ENCODE measurements at places on chromosomes 7 and 10. TPM values are rescaled to one million over a fixed set of nuclear protein-coding genes. Genes with fewer than 3 reads are reported as not detected.

The CRHR2 gene
- total RNA-seq: not detected

The ZMIZ1 gene
- total RNA-seq: 72.4 TPM

The ABCB1 gene
- 36.0 TPM for total RNA-seq

The DNAH11 gene
- 2.5 TPM for total RNA-seq

The CALML5 gene
- total RNA-seq: not detected
